Activated T-cell treated with anti-CD3 and anti-CD28 coated beads, Interleukin-2, amount 50 U/mL, for 4 hours (primary cell): ENCODE measurements at places on chromosomes 12 and 14. TPM values are rescaled to one million over a fixed set of nuclear protein-coding genes. Genes with fewer than 3 reads are reported as not detected.

Gene PRH2
- not detected for total RNA-seq

Gene ISM2
- not detected for total RNA-seq

Gene ACSM4
- not detected for total RNA-seq

Gene SLC41A2
- total RNA-seq = 6.3 TPM

Gene OR4K17
- not detected for total RNA-seq

Gene OR11G2
- total RNA-seq = not detected

Gene KRT77
- not detected for total RNA-seq

Gene SCN8A
- total RNA-seq = 0.46 TPM
